Naive thymus-derived CD8-positive, alpha-beta T cell (primary cell): ENCODE measurements at places on chromosomes 4 and X. TPM values are rescaled to one million over a fixed set of nuclear protein-coding genes. Genes with fewer than 3 reads are reported as not detected.

DNA sequence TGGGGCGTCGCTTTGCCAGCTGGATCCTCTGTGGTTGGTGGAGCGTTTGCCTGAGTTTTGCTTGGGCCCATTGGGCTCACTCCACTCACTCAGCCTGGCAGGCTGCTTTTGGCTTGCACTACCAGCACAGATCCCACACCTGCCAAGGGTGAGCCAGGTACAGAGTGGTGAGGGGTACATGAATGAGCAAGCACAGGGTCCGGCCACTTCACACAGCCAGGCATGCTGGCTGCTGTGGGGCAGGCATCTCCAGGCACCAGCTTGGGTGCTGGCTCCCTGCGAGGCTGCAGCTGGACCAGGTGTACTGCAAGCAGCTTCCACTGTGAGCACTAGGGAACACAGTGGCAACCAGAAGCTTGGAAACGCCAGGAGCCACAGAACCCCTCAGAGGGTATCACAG, 60.1 kb upstream of the NPNT start:
- DNase-seq: no peak
- H3K36me3 ChIP-seq: peaks cover 41% of the 10 kb centered on the region

GRCh38 chr4:109662771-109663170, 40.5 kb downstream of the CASP6 start:
- peaks cover 59% of the 10 kb centered on the region for H3K36me3 ChIP-seq
- H3K27ac ChIP-seq: no peak overlapping the region
- H3K4me1 ChIP-seq: peaks cover 44% of the 10 kb centered on the region
- no peaks in the 10 kb centered on the region for H3K27me3 ChIP-seq

DNA sequence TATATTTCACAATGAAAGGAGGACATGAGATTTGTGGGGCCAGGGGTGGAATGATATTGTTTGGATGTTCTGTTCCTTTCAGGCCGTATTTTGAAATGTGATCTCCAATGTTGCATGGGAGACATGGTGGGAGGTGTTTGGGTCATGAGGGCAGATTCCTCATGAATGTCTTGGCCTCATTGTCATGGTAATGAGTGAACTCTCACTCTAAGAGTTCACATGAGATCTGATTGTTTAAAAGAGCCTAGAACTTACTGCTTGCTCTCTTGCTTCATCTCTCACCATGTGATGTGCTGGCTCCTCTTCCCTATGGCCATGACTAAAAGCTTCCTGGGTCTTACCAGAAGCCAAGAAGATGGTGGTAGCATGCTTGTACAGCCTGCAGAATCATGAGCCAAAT, 1183.0 kb downstream of the TECRL start:
- H3K4me1 ChIP-seq: no peaks in the 10 kb centered on the region
- H3K4me3 ChIP-seq: no peak overlapping the region
- H3K27me3 ChIP-seq: no peaks in the 10 kb centered on the region
- no peaks in the 10 kb centered on the region for H3K36me3 ChIP-seq

- H3K4me3 ChIP-seq: peak overlapping the region; percentile 62
- no peaks in the 10 kb centered on the region for H3K27me3 ChIP-seq
- H3K4me1 ChIP-seq: peaks cover 24% of the 10 kb centered on the region
- H3K27ac ChIP-seq: peak overlapping the region; percentile 96
- no peak for DNase-seq
Observed at GRCh38 chr4:95188701-95189370, 359.9 kb downstream of the UNC5C start.

GRCh38 chr4:75158451-75158850, 225.5 kb downstream of the PARM1 start:
- no peaks in the 10 kb centered on the region for H3K4me1 ChIP-seq
- DNase-seq: no peak
- H3K27ac ChIP-seq: no peak overlapping the region
- peaks cover 2% of the 10 kb centered on the region for H3K27me3 ChIP-seq
- peaks cover 11% of the 10 kb centered on the region for H3K36me3 ChIP-seq

DNA sequence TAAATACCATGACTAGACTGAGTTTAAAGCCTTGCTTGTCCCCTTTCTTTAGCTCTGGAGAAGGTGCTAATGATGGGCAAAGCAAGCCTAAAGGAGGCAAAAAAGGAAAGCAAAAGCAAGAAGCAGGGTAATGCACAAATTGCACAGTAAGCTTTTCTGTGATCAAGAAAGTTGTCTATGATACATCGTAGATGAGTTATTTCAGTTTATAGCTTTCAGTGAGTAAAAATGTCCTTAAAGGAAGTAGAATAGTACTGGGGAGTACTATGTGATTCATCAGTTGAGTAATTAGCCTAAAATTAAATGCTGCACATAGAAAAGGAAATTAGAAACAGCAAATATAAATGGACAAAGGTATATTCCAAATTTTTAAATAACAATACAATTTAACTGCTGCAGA, 50.2 kb upstream of the PDE5A start:
- DNase-seq: no peak
- H3K4me3 ChIP-seq: no peak overlapping the region
- peaks cover 10% of the 10 kb centered on the region for H3K27me3 ChIP-seq
- H3K36me3 ChIP-seq: no peaks in the 10 kb centered on the region

DNA sequence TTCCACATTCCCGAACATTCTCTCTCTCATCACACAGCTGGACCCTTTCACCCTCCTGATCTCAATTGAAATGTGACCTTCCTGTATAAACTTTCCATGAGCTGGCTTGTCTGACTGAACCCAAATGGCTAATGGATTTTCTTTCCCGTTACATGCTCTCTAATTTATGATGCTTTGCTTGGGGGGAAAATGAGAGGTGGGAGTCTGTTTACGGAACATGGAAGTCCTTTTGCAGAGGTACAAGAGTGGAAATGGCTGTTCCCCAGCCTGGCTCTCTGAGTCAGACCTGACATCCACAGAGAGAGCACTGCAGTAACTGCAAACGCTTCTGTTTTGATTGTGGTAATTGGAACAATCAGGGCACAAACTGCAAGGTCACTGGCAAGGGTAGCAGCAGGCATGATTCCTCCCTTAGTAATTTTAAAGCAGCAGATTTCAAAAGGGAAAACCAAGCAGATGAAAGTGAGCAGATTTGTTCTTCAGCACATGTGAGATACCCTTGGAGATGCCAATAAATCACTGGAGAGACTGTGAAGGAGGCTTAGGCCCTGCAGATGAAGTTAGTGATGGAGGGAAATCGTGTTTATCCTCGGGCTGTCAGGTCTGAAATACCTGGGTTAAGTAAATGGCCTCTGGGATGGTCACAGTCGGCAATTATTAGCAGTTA, 83.9 kb downstream of the SNCA start:
- no peaks in the 10 kb centered on the region for H3K4me1 ChIP-seq
- H3K36me3 ChIP-seq: no peaks in the 10 kb centered on the region
- H3K27ac ChIP-seq: no peak overlapping the region
- DNase-seq: no peak
- no peaks in the 10 kb centered on the region for H3K27me3 ChIP-seq

The GNRHR gene
- not detected for total RNA-seq

The TASL gene
- 1.8 TPM for total RNA-seq

The TACR3 gene
- not detected for total RNA-seq
